ENCODE measurements at places on chromosomes 1 and 21.

GRCh38 chr1:195933835-195934234 is 674.4 kb downstream of the KCNT2 start:
- DNase-seq: no peak

DNA sequence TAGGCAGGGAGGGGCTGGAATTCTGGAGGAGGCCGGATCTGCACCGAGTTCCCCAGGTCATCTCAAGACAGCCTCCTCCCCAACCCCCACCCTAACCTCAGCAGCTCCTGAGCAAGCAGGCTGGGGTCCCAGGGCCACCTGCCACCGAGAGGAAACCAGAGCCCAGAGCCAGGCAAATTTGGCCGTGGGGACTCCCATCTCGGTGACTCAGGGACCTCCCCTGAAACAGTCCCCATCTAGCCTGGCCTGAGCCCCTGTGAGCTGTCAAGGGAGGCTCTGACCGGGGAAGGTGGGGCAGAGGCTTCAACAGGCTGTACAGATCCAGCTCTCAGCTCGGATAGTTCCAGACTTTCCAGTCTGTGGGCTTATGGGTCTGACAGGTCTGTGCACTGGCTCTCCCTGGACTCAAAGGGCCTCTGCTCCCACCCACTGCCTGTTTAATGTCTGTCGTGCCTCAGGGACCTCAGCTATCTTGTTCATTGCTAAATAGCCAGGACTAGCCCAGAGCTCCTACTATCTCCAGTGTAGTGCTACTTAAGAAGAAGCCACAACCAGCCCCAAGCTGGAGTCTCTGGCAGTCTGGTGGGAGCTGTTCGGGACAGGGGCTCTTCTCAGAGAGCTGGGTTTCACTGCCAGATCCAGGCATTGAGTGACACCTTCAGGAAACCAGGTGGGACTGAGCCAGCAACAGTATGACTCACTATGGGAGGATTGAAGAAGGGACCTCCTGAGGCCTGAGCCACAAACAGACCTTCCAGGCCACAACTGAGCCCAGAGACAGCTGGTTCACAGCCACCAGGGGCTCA is 25.6 kb downstream of the MATN1 start:
- DNase-seq: no peak

DNA sequence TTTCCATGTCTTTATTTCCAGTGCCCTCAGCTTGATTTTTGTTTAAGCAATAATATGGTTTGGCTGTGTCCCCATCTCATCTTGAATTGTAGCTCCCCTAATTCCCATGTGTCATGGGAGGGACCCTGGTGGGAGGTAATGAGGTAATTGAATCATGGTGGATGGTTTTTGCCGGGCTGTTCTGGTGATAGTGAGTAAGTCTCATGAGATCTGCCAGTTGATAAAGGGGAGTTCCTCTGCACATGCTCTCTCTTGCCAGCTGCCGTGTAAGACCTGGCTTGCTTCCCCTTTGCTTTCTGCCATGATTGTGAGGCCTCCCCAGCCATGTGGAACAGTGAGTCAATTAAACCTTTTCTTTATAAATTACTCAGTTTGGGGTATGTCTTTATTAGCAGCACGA is 559.6 kb upstream of the ADAMTS5 start:
- DNase-seq: no peak

- peak; percentile 71 for DNase-seq
These were observed 79.3 kb downstream of the ADARB1 start for GRCh38 chr21:45153358-45154318.

DNA sequence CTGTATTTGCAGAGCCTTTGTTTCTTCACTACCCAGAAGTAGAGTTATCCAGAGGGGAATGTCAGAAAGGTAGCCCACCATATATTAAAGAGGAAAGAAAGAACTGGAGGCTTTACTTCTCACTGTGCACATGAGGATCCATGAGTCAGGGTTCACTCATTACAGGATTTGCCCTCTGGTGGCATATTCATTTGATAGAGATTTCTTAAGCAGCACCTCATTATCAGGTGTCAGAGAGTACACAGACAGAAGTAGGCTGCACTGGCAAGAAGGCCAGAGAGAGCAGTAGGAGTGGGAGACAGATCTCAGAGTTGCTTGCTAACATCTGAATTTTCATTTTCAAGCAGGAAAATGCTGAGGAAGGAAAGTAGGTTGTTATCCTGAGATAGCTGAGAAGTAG is 123.8 kb downstream of the PIK3R3 start:
- DNase-seq: no peak

DNA sequence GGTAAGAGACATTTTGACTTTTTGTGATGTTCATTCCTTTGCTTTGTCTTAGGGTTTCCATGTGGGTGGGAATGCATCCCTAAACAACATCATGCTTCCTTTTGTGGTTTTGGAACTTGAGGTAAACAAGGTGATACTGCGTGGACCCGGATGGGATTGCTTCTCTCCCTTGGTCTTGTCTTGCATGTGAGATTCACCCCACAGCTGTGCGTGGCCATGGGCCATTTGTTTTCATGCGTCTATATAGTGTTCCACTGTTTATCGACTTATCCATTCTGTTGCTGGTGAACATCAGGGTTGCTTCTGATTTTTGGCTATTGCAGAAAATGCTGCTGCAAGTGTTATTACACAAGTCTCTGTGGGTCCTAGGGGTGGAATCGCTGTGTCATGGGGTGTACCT is 21.1 kb downstream of the CRYAA start:
- no peak for DNase-seq

DNA sequence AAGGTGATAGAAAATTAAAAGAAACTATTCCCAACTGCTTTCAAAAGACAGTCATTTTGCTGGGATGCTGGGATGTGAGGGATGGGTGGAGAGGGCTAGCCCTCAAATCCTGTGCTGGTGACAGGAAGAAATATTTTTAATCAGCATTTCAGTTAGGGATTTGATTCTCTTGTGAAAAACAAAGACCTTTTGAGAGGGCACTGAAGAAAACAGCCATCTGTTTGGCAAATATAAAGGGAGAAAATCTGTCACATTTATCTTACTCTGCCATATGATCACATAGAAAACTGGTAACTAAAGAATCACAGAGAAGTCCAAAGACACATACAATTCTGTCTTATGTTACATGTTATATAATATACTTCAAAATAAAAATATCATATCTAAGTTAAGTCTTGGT is 12.3 kb downstream of the STXBP3 start:
- DNase-seq: no peak
